ENCODE measurements at places on chromosomes 7 and 10. TPM values are rescaled to one million over a fixed set of nuclear protein-coding genes. Genes with fewer than 3 reads are reported as not detected.

Gene XRCC2
- total RNA-seq, result 2.2 TPM

Gene DMTF1
- 83.3 TPM for total RNA-seq

Gene TMEM196
- 12.0 TPM for total RNA-seq

Gene CYP3A4
- total RNA-seq, result not detected

Gene MYO1G
- 0.25 TPM for total RNA-seq

Gene LIPF
- total RNA-seq, result 3.4 TPM

Gene AMPH
- 47.0 TPM for total RNA-seq

Gene METTL2B
- total RNA-seq, result 25.1 TPM

Gene IGFBP3
- 5.2 TPM for total RNA-seq

Gene HOXA7
- not detected for total RNA-seq

Gene SFMBT2
- total RNA-seq, result 10.1 TPM

Gene NEUROD6
- 325 TPM for total RNA-seq

Gene ZNF804B
- total RNA-seq, result 4.7 TPM

Gene TRPV5
- total RNA-seq, result not detected

Gene HDAC9
- total RNA-seq, result 101 TPM

Gene NME8
- not detected for total RNA-seq

Gene LRRD1
- 0.74 TPM for total RNA-seq

Gene RAPGEF5
- 64.7 TPM for total RNA-seq

Gene WNT2
- total RNA-seq, result 0.25 TPM

Gene CCDC146
- 11.8 TPM for total RNA-seq

Gene KAZALD1
- 0.25 TPM for total RNA-seq

Gene DNTT
- total RNA-seq, result not detected

Gene FEZF1
- 0.25 TPM for total RNA-seq

Gene RHOBTB1
- 27.5 TPM for total RNA-seq

Measured in temporal lobe (tissue), 4 donors.